ENCODE measurements at places on chromosomes 16 and 17.
A peak's percentile ranks its signal among the peaks of the same experiment; 100 is the strongest.

DNA sequence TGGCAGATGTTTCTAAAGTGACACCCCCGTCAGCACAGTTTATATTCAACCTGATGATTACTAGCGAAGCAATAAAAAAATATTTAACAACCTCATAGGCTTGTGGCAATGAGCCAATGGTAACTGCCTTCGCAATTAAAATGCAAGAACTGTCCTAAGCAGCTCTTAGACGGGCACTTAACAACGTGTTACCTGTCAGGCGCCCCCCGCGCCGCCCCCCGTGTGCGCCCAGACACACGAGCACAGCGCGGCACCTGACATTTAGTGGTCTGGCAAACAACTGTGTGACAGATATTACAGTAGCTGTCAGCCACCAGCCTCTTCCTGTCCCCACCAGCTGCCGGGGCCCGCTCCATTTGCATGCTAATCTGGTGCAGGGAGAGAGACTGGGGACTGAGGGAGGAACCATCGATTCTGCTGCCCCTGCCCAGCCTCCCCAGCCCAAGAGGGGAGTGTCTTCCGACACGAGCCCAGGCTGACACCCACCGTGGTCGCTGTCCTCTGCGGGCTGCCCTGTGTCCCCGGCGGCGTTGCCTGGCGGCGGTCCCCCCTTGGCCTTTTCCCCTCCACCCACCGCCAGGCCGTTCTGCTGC lies 12.7 kb downstream of the NDUFAF8 start:
- DNase-seq, result no peak

- no peak for DNase-seq
Measured at GRCh38 chr17:689556-690275, 24.9 kb downstream of the VPS53 start.

- no peak for DNase-seq
Measured at GRCh38 chr17:17386094-17386800, 83.1 kb downstream of the NT5M start.

GRCh38 chr16:80084614-80085013 lies 456.2 kb upstream of the DYNLRB2 start:
- peak; percentile 2 for DNase-seq

GRCh38 chr16:88761830-88762229 lies 23.2 kb downstream of the PIEZO1 start:
- DNase-seq, result no peak

GRCh38 chr17:602436-602835 lies 112.2 kb downstream of the VPS53 start:
- DNase-seq, result no peak

DNA sequence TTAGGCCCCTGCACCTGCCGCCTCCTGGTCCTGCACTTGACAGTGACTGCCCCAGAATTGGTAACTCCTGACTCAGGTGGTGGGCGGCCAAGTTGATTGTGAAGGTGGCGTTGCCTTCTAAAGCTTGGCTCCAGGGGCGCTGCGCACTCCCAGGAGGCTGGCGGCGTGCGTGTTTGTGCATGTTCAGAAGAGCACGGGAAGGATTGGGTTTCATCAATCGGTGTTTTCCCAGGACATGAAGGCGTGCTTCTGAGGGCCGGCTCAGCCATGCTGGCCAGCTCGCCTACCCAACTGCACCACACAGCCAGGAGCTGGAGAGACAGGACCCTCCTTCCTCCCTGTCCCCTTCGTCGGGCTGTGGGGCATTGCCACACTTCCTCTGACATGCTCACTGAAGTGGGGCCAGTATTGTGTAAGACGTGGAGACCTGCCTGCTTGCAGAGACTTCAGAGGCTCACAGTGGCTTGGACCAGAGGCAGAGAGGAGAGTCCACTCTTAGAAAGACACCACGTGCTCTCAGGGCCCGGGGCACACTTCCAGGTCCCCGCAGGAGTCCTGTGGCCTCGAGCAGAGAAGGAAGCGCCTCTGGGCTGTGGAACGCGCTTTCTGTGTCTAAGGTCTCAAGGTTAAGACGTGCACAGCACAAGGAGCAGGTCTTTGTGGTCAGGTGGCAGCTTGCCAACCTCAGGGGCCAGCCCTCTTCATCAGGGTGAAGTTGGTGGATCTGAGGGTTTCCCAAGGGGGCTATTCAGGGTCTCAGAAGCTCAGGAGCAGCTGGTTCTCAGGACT lies 2.8 kb downstream of the RAB40C start:
- DNase-seq, result no peak

DNA sequence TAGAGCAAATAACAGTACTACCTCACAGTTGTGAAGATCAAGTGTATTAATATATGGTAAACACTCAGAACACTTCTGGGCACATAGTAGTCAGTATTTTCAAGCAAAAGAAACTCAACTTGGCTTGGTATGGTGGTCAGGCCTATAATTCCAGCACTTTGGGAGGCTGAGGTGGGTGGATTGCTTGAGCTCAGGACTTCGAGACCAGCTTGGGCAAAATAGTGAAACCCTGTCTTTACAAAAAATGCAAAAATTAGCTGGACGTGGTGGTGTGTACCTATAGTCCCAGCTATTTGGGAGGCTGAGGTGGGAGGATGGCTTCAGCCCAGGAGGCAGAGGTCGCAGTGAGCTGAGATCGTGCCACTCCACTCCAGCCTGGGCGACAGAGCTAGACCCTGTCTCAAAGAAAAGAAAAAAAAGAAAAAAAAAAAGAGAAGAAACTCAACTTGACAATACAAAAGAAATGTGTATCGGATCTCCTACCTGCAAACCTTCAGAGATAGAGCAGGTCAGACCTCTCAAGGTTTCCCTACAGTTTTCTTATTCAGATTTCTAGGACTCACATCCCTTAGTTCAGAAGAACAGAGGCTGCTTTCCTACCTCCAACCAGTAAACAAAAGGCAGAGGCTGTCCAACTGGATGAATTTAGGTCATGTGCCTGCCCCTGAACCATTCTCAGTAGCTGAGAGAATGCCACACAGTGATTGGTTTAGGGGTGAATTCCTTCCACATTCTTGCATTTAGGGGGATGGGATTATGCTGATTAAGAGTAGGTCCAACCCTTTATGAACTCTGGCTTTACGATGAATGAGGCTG lies 1.7 kb upstream of the KPNA2 start:
- DNase-seq, result no peak

GRCh38 chr16:87976665-87977064 lies 25.4 kb downstream of the BANP start:
- DNase-seq, result no peak

DNA sequence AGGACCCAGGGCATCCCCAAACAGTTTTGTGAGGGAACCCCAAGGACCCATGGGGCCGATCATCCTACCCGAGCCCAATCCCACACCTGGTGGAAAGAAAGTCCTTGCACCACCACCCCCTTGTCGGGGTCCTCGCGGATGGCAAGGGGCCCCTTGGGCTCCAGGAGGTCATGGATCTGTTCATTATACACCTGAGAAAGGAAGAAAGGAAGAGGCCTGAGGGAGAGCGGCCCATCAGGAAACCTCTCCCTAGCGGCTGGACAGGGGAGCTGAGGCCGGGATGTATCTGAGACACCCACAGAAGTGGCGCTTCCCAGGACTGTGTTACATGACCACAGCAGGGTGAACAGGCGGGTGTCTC lies 12.8 kb downstream of the KIF18B start:
- DNase-seq, result no peak

- no peak for DNase-seq
Measured at GRCh38 chr17:53058031-53058430, 764.7 kb upstream of the KIF2B start.

DNA sequence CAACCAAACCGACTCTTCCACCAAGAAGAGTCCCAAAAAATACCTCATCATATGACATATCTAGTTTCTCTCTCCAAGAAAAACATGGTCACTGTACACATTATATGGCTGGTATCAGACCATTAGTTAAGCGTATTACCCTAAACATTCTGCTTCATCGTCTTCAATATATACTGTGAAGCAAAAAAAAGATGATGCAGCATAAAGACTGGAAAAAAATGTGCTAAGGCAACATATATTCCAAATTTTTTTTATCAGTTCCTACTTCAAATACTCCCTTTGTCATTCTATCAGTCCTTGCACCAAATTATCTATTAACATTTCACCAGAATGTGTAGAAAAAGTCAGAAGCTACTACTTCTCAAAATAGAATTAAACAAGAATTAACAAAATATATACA lies 42.9 kb downstream of the STX8 start:
- DNase-seq, result no peak

Data from stimulated activated CD4-positive, alpha-beta T cell treated with anti-CD3 and anti-CD28 coated beads, Interleukin-2, amount 100 ng/mL, for 24 hours (primary cell).